ENCODE measurements at places on chromosomes 16 and 17.

GRCh38 chr16:35730251-35730650 lies 2270.8 kb downstream of the TP53TG3F start:
- DNase-seq: no peak

- DNase-seq: no peak
Measured at GRCh38 chr17:29682054-29682453, 59.3 kb upstream of the CORO6 start.

DNA sequence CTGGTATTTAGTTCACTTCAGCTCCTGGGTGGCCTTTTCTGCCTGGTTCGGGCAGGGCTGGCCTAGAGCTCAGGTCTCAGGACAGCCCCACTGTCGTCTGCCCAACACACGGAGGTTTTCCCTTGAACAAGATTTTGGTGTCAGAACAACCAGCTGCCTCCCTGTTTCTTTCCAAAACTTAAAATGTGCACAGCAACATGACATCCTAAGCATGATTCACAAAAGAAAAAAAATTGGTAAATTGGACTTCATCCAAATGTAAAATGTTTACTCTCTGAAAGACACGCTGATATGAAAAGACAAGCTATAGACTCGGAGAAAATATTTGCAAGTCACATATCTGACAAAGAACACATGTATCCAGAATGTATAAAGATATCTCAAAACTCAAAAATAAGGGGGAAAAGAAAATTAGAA lies 197.8 kb upstream of the CHMP6 start:
- no peak for DNase-seq

DNA sequence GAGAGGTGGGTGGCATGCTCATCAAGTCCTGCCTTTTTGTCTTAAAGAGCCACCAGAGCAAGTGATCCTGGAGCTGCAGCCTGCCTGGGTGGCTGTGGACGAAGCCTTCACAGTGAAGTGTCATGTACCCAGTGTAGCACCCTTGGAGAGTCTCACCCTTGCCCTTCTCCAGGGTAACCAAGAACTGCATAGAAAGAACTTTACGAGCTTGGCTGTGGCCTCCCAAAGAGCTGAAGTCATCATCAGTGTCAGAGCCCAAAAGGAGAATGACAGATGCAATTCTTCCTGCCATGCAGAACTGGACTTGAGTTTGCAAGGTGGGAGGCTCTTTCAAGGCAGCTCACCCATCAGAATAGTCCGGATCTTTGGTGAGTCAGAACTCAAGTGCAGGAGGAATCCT lies 14.2 kb downstream of the CSH2 start:
- DNase-seq: no peak

- DNase-seq: no peak
Measured at GRCh38 chr16:35559911-35560636, 2100.7 kb downstream of the TP53TG3F start.

GRCh38 chr17:10032118-10032852 lies 127.2 kb upstream of the RCVRN start:
- no peak for DNase-seq

GRCh38 chr17:64001763-64002529 lies 3.8 kb downstream of the PRR29 start:
- no peak for DNase-seq

DNA sequence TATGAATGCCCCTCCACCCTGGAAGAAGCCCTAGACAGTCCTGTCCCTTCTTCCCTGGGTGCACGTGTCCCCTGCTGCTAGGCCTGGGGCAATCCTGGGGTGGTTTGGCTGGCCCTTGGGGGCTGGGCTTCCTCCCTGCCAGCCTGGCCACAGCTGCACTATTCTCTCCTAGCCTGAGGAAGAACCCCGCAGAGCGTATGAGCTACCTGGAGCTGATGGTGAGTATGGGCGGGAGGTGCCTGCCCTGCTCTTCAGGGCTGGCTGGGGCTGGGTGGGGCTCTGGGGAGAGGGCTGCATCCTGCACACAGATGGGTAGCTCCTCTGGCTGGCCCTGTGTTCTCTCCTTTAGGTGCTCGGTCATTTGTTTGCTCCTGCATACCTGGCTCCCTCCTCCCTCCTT lies 28.8 kb downstream of the MAP2K3 start:
- DNase-seq: no peak

DNA sequence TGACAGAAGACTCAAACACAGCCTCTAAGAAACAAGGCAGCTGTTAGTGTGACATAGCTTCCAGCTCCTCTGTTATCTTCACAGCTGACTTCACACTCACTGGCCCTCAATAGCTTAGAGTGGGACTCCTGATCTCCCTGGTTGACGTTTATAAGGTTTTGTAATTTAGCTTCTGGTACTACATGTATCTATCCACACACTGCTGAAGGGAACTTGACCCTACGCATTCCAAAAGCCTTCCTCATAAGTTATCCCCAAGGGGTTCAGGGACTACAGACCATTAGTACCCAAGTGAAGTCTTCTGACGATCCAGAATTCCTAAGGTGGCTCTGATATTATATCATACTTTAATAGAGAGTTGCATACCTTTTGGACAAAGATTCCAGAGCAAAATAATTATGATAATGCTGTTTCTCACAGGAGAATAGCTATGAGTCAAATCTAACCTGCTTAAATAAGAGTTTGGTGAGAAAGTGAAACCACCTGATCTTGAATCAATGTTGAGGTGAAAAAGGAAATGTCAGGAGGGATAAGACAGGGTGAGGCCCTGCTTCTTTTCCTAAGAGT lies 14.5 kb downstream of the ACACA start:
- no peak for DNase-seq

GRCh38 chr16:85683363-85683762 lies 5.4 kb downstream of the GINS2 start:
- no peak for DNase-seq

- no peak for DNase-seq
Measured at GRCh38 chr17:69497161-69497560, 82.7 kb downstream of the MAP2K6 start.

GRCh38 chr17:5600041-5600440 lies 15.7 kb upstream of the NLRP1 start:
- DNase-seq: no peak

DNA sequence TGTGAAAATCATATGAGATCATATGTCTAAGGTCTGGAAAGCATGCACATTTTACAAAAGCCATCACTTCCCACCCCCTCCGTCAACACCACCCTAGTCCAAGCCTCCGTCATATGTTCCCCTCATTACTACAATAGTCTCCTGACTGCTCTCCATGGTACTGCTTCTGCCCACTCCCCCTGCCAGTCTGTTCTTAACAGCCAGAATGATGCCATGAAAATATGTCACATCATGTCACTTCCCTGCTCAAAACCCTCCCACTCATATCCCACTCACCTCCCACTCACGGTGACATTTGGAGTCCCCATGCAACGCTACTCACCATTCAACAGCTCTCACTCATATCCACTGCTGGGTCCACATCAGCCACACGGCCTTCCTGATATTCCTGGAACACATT lies 432.3 kb downstream of the XYLT1 start:
- DNase-seq: no peak

DNA sequence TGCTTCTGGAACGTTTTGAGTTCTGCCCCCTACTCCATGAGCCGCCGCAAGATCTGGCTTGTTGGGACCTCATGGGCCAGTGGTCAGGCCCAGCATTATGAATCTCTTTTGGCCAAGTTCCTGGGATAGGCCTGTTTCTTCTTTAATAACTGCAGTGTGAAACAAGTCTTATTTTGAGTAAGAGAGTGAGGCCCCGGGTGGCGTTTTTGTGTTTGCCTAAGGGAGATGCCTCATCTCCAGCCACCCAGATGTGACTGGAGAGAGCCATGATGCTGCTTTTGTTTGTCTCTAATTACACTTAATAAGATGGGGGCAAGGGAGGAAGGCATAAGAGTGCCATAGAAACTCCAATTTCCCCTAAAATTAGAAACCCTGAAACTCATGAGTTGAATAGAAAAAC lies 39.8 kb downstream of the KSR1 start:
- no peak for DNase-seq

All from esophagus squamous epithelium (tissue), 5 donors.